ENCODE measurements at places on chromosomes 5 and 9. TPM values are rescaled to one million over a fixed set of nuclear protein-coding genes. Genes with fewer than 3 reads are reported as not detected.

The TENT4A gene
- 36.2 TPM for total RNA-seq

The IRX2 gene
- total RNA-seq: 0.84 TPM

The SLCO6A1 gene
- total RNA-seq: not detected

DNA sequence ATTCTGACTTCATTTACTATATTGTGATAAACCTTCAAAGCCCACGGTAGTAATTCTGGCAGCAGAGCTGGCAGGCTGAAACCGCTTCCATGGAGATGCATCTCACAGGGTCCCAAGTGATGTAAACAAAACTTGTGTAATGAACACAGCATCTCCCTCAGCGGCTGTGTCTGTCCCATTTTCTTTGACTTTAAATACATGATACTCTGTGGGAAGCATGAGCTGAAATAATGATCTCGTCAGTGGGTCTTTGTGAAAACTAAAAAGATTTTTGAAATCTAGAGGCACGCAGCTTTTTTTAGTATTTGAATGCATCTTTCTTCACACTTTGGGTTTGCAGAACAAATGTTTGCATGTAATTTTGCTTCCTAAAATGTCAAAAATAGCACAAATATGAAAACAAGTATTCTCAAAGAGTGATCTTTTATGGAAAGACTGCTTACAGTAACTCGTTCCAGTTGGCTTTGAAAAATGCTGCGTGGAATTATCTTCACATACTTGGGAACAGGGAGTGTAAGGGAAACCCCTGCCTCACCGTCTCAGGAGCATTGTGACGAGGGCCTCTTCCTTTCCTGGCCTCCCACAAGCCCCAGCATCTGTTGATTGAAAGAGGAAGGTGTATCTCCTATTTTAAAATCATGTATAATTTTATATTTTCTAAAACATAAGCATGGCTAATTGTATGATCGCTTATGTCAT lies 18.1 kb upstream of the LPCAT1 start:
- no peak for DNase-seq

The WDR5 gene
- total RNA-seq: 16.1 TPM

DNA sequence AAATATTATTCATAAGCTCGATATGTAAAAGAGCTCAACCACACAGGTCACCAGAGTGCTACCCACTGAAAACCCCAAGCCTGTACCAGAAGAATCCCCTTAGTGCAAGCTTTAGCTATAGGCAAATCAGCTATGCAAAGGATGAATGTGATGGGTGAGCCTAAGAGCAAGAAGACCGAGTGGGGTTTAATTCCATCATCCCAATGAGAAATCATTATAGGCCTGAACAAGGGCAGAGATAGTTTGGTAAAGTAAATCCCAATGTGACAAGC lies 21.8 kb downstream of the ELOVL7 start:
- DNase-seq: no peak

The GARIN3 gene
- not detected for total RNA-seq

- no peak for DNase-seq
These were observed 241.4 kb downstream of the DRD1 start for GRCh38 chr5:175202463-175203068.

GRCh38 chr9:137465000-137465719 lies 6.0 kb upstream of the NSMF start:
- no peak for DNase-seq

- DNase-seq: no peak
These were observed 94.2 kb upstream of the VCAN start for GRCh38 chr5:83377131-83377865.

DNA sequence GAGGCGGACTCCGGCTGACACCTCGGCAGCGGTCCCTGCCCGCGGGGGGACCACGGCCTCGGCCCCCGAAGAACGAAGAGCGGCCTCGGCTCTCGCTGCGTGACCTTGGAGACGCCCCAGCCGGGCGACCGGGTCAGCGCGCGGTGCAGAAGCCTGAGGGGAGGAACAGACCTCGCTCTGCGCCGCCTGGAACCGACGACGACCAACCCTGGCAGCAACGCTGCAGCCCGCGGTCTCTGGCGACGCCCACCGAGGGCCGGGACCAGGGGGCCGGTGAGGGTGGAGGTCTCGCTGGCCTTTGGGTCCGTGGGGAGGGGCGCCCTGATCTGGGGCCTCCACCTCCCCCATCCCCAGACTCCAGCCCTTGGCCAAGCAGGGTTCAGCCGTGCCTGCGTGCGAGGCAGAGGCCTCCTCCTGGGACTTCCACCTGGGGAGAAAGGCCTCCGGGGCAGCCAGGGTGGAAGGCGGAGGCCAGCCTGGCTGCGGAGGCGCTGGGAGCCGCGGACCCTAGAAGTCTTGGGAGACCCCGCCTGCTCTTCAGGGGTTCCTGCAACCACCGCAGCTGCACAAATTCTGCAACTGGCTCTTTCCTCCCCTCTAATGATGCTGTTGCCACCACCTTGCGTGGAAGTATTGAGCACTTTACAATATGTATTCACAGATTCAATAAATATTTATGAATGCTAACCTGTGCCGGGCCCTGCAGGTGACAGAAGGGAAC lies 44.3 kb upstream of the SLC12A7 start:
- DNase-seq: no peak

GRCh38 chr5:1512541-1513291 lies 11.0 kb downstream of the LPCAT1 start:
- DNase-seq: peak; percentile 11

DNA sequence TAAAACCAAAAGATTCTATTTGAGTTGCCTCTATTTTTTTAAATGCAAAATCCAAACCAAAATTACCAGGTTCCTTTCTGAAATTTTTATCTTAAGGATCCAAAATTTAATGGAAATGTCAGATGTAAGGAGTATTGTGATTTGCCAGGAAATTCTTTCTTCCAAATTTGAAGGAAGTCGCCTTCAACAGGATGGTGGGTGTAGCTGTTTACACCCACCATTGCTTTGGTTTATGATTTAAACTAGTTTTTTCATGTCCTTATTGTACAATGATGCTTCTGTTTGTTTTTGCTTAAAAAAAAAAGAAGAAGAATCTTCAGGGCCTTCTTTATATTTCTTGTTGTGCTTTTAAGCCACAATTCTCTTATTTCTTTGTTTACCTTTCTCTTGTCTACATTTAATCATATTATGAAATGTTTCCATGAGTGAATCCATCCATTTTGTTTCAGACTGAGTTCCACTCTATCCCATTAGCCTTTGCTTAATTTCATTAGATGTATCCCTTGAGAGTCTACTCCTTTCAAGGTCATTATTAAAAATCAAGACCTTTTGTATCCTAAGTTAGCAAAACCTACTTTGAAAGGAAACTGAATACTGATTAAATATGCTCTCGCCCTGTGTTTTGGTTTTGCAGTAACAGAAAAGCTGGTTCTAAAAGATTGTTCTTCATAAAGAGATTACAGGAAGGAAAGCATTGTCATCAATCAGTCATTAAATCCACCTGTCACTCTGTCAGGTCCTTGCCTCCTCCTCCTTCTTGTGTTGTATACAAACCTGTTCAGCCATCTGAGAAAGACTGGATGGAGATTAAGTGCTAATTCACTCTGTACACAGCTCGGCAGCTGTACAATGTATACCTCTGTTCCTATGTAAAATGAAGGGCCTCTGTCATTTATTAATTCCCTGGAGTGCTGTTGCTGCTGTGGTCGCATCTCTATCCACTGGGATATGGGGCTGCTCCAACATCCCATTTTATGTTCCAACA lies 45.5 kb upstream of the SLC2A8 start:
- no peak for DNase-seq

The MCCC2 gene
- 41.5 TPM for total RNA-seq

- no peak for DNase-seq
These were observed 161.4 kb upstream of the ITGA1 start for GRCh38 chr5:52626312-52626711.

The SPINK7 gene
- not detected for total RNA-seq

- no peak for DNase-seq
These were observed 157.9 kb upstream of the TAS2R1 start for GRCh38 chr5:9787861-9788600.

The RBM27 gene
- 17.0 TPM for total RNA-seq

GRCh38 chr5:58011301-58011700 lies 448.6 kb downstream of the PLK2 start:
- DNase-seq: no peak

The SLC6A19 gene
- total RNA-seq: not detected

- no peak for DNase-seq
These were observed 2.9 kb downstream of the AKNA start for GRCh38 chr9:114384836-114385396.

GRCh38 chr5:25764733-25765132 lies 1120.0 kb upstream of the CDH10 start:
- DNase-seq: no peak

The CD74 gene
- 188 TPM for total RNA-seq

GRCh38 chr9:73565833-73566465 lies 414.3 kb downstream of the ANXA1 start:
- no peak for DNase-seq

- no peak for DNase-seq
These were observed 47.7 kb upstream of the BOD1 start for GRCh38 chr5:173664154-173664526.

Measured in omental fat pad (tissue), 4 donors.